ENCODE measurements at places on chromosomes 11 and 22. TPM values are rescaled to one million over a fixed set of nuclear protein-coding genes. Genes with fewer than 3 reads are reported as not detected.

Gene GAS2L1
- 15.7 TPM for total RNA-seq

Gene PDE2A
- 3.9 TPM for total RNA-seq

Gene BCO2
- total RNA-seq = 1.2 TPM

Gene VWCE
- total RNA-seq = 2.2 TPM

Gene CEP126
- 1.5 TPM for total RNA-seq

Gene KCNC1
- not detected for total RNA-seq

Gene SLC7A4
- total RNA-seq = 2.7 TPM

Gene PGR
- 1.9 TPM for total RNA-seq

Gene KRTAP5-9
- not detected for total RNA-seq

Gene FRMD8
- 50.2 TPM for total RNA-seq

Gene LUZP2
- total RNA-seq = not detected

Gene TSSK2
- total RNA-seq = not detected

Gene PRR33
- total RNA-seq = not detected

Gene SLC25A18
- total RNA-seq = 0.60 TPM

Gene P2RX6
- total RNA-seq = 4.1 TPM

Gene PSMD13
- total RNA-seq = 119 TPM

Gene CARD16
- total RNA-seq = 2.6 TPM

Gene NFAM1
- total RNA-seq = not detected

Gene HBE1
- total RNA-seq = not detected

Gene DCHS1
- total RNA-seq = 2.3 TPM

Gene PHOX2A
- not detected for total RNA-seq

Gene CCDC89
- total RNA-seq = 4.7 TPM

Gene ISX
- not detected for total RNA-seq

Gene KRTAP5-2
- total RNA-seq = not detected

Gene PARVB
- 53.9 TPM for total RNA-seq

Gene RASSF10
- total RNA-seq = not detected

Gene SPON1
- 59.4 TPM for total RNA-seq

Gene B3GAT3
- 50.5 TPM for total RNA-seq

Gene HBB
- total RNA-seq = not detected

Gene SEC14L6
- total RNA-seq = under 0.01 TPM

Gene SHANK2
- total RNA-seq = not detected

Gene INS
- total RNA-seq = not detected

Gene ART5
- 0.26 TPM for total RNA-seq

Gene RAB36
- total RNA-seq = 2.5 TPM

Gene IRAG1
- 4.2 TPM for total RNA-seq

Gene GGT5
- 114 TPM for total RNA-seq

Gene MRGPRX4
- total RNA-seq = not detected

Gene ACR
- total RNA-seq = not detected

Gene ENTHD1
- total RNA-seq = not detected

Gene MPPED2
- not detected for total RNA-seq

Gene CHST1
- total RNA-seq = 6.3 TPM

Gene BIK
- not detected for total RNA-seq

Gene HEPN1
- total RNA-seq = not detected

Gene SORL1
- total RNA-seq = 0.09 TPM

Gene SLC17A6
- total RNA-seq = not detected

Gene UBQLNL
- not detected for total RNA-seq

Gene ANO5
- total RNA-seq = under 0.01 TPM

Gene HRAS
- total RNA-seq = 53.2 TPM

Gene RTN3
- total RNA-seq = 117 TPM

Gene TTC36
- total RNA-seq = not detected

Gene TRPM5
- 0.12 TPM for total RNA-seq

Gene ANO1
- total RNA-seq = 0.43 TPM
